Amniotic stem cell (primary cell): ENCODE measurements at places on chromosomes 5 and 9.
A peak's percentile ranks its signal among the peaks of the same experiment; 100 is the strongest.

- DNase-seq, result peak; percentile 3
These were observed 7.9 kb upstream of the ZFP62 start for GRCh38 chr5:180868960-180869359.

- no peak for DNase-seq
These were observed 252.9 kb downstream of the CWC27 start for GRCh38 chr5:65021527-65022226.

- DNase-seq, result no peak
These were observed 591.1 kb downstream of the DTWD2 start for GRCh38 chr5:118397236-118397635.

DNA sequence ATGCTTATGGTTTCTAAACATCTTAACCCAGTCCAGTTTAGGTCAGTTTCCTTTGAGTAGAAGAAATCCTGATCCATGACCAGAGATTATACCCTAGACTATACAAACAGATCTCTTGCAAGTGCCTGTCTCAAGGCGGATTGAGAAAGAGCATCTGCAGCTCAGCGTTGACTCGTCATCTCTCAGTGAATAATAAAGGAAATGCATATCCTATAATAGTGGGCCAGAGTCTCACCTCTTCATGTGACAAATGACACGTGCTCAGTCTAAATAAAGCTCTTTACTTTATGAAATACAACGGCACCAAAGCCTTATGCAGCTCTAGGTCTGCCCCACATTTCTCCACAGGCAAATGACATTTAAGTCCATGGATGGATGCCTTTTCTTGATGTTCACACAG is 179.4 kb upstream of the NR3C1 start:
- no peak for DNase-seq

DNA sequence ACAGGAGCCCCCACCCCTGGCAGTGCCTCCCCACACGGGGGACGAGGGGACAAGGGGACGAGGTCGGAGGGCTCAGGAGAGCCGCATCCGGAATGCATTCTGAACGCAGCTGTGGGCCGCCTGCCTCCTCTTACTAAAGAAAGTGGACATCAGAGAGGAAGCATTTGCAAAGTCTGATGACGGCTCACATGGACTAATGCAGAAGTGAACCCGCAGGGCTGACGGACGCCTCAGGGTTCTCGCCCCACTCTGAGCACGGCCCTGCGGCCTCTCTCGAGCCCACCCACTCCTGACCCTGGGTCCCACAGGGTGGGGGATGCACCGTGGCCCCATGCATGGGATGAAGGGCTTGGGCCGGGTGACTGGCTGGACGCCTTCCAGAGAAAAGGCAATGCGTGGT is 5.9 kb downstream of the LPCAT1 start:
- DNase-seq, result no peak

DNA sequence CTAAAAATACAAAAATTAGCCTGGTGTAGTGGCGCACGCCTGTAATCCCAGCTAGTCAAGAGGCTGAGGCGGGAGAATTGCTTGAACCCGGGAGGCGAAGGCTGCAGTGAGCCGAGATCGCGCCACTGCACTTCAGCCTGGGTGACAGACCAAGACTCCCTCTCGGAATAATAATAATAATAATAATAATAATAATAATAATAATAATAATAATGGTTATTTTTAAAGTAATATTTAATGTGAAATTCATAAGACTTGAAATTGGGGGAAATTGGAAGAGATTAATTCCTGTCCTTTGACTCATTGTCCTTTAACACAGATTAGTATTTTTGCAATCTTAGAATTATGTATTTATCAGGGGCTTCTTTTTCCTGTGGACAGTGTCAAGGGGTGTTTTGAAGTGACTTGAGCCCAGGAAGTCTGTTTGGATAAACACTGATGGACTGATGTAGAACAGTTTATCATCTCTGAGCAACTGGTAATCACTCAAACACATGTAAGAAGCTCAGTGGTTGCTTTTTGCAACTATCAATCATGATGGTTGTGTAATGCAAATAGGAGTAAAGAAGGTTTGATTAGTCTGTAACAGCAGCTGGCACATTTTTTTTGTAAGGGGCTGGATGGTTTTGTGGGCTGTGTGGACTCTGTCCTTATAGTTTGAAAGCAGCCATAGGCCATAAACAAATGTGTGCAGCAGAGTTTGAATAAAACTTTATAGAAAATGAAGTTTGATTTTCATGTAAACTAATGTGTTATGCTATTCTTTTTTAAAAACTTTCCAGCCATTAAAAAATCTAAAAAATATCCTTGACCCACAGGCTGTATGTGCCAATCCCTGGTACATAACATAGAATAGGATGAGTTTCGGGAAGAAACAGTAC is 93.5 kb downstream of the F2RL2 start:
- DNase-seq, result no peak

DNA sequence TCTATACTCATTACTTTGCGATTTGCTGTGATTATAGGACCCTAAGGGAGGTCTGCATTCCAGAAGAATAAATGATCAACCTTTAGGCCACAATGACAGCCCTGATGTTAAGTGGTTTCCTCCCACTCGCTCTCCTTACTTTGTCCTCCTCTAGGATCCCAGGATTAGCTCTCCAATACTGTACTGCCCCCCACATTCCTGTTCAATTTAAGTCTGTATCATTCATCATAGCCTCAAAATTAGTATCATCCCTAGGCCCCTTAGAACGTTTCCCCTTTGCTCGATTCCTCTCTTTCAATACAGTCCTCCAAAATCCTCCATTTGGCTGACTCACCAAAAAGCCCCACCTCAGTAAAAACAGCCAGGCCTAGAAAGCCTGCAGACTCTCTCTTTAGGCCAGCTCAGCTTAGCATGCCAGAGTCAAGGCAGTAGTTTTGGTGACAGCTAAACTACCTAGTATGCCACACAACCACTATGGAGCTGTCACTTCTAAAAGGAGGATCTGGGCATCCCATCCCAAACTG is 24.4 kb downstream of the RNF145 start:
- DNase-seq, result peak; percentile 70

DNA sequence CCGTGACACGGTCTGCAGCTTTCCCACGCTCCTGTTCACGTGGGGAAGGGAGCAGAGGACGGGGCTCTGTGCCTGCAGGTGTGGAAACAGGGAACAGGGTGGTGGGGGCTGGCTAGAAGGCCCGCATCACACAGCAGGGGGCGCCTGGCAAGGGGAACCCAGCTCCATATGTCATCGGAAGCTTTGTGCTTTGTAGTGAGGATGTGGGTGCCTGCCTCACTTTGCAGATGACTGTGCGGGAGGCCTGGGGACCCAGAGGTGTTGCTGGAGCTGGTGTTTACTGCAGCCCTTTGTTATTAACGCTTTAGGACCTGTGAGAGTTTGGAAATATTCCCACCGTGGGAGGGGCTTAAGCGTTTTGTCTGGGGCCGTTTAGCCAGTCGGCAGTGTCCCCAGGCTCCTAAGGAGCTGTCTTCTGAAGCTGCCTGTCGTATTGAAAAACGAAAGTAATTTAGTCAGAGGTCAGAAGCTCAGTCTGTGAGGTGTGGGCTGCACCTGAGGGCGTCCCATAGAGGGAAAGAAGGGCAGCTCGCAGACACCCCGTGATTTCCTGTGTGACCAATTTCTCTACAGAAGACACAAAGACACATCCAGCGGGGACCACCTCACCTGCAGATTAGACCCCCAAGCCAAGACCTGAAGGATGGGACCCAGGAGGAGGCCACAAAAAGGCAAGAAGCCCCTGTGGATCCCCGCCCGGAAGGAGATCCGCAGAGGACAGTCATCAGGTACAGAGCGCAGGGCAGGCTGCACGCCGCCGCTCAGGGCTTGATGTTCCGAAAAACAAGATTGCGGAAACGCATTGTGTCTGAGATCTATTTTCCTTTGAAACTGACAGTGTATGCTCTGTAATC is 9.1 kb downstream of the MAN1B1 start:
- DNase-seq, result no peak

- DNase-seq, result no peak
These were observed 5.1 kb downstream of the CNOT8 start for GRCh38 chr5:154863291-154864080.
